Mesothelial cell of epicardium (in vitro differentiated cells): ENCODE measurements at places on chromosomes 4 and X. TPM values are rescaled to one million over a fixed set of nuclear protein-coding genes. Genes with fewer than 3 reads are reported as not detected.
A peak's percentile ranks its signal among the peaks of the same experiment; 100 is the strongest.

The CLNK gene
- total RNA-seq, result not detected in 3 replicates

The SORCS2 gene
- total RNA-seq, result 6.8 to 7.1 TPM (median 7.1 TPM) in 3 replicates

- no peak overlapping the region for H3K4me3 ChIP-seq
- no peak overlapping the region for H3K27ac ChIP-seq
- no peaks in the 10 kb centered on the region for H3K4me1 ChIP-seq
- no peak for DNase-seq
- H3K36me3 ChIP-seq, result no peaks in the 10 kb centered on the region
- no peaks in the 10 kb centered on the region for H3K27me3 ChIP-seq
Measured at GRCh38 chr4:166481055-166481454, 608.0 kb downstream of the TLL1 start.

The PLAC1 gene
- total RNA-seq, result 10.1 to 14.5 TPM (median 10.4 TPM) in 3 replicates

DNA sequence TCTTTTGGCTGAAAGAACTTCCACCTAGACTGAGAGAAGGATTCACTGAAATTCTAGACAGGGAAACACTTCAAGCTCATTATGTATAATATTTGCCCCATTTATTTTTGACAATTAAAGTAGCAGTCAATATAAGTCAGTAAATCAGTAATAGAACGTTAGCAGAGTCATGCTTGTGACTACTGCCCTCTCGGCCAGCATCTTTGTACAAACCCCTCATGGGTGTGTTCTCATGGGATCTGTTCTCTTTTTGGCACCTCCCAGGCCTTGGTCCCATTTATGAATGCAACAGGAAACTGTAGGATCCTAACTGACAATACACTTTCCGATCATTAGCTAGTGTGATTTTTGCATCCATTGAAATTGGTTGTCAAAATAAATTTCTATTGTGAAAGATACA lies 2.9 kb downstream of the MSL3 start:
- DNase-seq, result no peak
- H3K4me1 ChIP-seq, result peaks cover 8% of the 10 kb centered on the region
- no peak overlapping the region for H3K27ac ChIP-seq
- no peak overlapping the region for H3K4me3 ChIP-seq

DNA sequence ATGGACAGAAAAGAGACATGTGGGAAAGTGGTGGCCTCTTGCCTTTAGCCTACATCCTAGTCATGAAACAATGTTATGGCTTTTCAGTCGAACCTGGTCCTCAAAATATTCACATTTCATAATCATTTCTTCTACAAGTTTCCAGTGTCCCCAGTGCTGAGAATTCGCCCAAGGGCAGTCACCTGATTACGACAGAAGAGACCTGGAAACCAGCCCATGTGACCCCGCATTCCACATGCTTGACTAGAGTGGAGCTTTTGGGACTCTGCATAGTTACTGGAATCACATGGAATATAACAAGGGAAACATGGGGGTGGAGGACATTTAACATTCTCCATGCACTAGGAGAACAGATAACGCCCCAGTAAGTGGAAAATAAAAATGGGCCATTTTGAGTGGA lies 100.1 kb downstream of the PPARGC1A start:
- H3K27me3 ChIP-seq, result no peaks in the 10 kb centered on the region
- H3K36me3 ChIP-seq, result no peaks in the 10 kb centered on the region
- H3K4me1 ChIP-seq, result peaks cover 13% of the 10 kb centered on the region
- DNase-seq, result no peak
- H3K4me3 ChIP-seq, result no peak overlapping the region

- no peak overlapping the region for H3K4me3 ChIP-seq
- no peaks in the 10 kb centered on the region for H3K27me3 ChIP-seq
- no peak for DNase-seq
- H3K36me3 ChIP-seq, result peaks cover 2% of the 10 kb centered on the region
- H3K27ac ChIP-seq, result no peak overlapping the region
Measured at GRCh38 chrX:17803449-17803848, 57.6 kb downstream of the RAI2 start.

The CXCL10 gene
- 0.32 to 0.44 TPM in 2 of 3 replicates, not detected in the other for total RNA-seq

The RTL5 gene
- 36.1 to 37.5 TPM (median 36.4 TPM) in 3 replicates for total RNA-seq

The WDR44 gene
- total RNA-seq, result 11.0 to 13.8 TPM (median 12.5 TPM) in 3 replicates

The SAT1 gene
- 225 to 236 TPM (median 233 TPM) in 3 replicates for total RNA-seq

DNA sequence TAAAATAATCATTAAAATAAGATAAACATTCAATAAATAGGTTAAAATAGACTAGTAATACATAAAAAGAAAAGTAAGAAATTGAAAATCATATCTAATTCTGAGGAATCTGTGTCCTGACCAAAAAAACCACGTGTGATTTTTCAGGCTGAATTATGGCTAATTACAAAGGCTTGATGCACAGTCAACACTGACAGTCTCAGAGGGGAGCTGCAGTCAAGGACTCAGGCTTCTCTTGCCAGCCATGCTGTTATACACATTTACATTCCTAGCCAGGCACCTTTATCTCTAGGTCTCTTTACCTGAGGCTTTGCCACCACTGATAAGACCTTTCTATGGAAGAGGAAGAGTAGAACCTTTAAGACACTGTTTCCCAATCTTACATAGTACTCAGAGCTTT lies 1737.7 kb upstream of the PCDH10 start:
- no peaks in the 10 kb centered on the region for H3K4me1 ChIP-seq
- no peaks in the 10 kb centered on the region for H3K36me3 ChIP-seq
- H3K27ac ChIP-seq, result no peak overlapping the region
- no peak for DNase-seq
- no peak overlapping the region for H3K4me3 ChIP-seq
- no peaks in the 10 kb centered on the region for H3K27me3 ChIP-seq

The CCNA2 gene
- total RNA-seq, result 17.5 to 18.7 TPM (median 18.6 TPM) in 3 replicates

GRCh38 chr4:163330916-163331628 lies 1.3 kb downstream of the NPY1R start:
- DNase-seq, result no peak
- no peaks in the 10 kb centered on the region for H3K36me3 ChIP-seq
- peaks cover 12% of the 10 kb centered on the region for H3K4me1 ChIP-seq
- H3K4me3 ChIP-seq, result peak overlapping the region; percentile 86
- H3K27me3 ChIP-seq, result peaks cover 66% of the 10 kb centered on the region

GRCh38 chr4:169385376-169385775 lies 114.6 kb upstream of the SH3RF1 start:
- H3K27me3 ChIP-seq, result no peaks in the 10 kb centered on the region
- DNase-seq, result no peak
- H3K27ac ChIP-seq, result no peak overlapping the region
- H3K4me3 ChIP-seq, result no peak overlapping the region

DNA sequence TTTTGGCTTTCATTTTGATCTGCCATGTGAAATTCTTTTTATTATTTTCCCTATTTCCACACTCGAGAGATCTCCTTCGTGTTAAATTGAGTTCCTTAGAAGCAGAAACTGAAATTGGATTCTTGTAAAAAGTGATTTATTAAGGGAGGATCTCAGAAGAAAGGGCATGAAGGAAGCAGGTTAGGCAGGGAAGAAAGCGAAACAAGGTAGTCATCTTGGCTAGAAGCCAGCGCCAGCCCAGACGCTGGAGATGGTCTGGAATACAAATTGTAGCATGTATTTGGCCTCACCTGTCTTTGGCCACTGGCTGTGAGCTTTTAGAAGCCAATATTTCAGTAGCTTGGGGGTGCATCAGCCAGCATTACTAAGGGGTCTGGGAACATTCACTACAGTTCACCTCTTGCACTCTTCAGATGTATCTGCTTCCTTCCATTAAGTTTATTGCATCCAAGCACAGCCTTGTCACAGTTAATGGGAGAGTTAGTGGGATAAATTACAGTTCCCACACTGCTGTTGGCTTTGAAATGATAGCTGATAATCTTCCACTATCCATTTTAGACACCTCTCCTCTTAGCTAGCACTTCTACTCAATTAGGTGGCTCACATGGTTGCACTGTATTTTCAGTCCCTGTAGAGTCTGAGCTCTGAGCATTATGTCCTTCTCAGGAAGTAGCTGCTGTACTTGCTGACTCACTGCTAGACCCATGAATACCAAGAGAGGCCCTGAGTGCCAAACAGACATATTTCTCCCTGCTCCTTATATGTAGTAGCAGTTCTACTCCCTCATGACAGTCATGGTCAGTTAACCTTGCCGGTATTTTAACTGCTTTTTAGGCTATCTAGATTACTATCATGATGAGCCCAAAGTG lies 14.6 kb downstream of the GRXCR1 start:
- DNase-seq, result no peak
- peaks cover 3% of the 10 kb centered on the region for H3K4me1 ChIP-seq
- H3K27ac ChIP-seq, result no peak overlapping the region
- no peaks in the 10 kb centered on the region for H3K36me3 ChIP-seq
- H3K27me3 ChIP-seq, result peaks cover 5% of the 10 kb centered on the region
- H3K4me3 ChIP-seq, result no peak overlapping the region

The SLC25A43 gene
- total RNA-seq, result 6.7 to 9.2 TPM (median 8.0 TPM) in 3 replicates

DNA sequence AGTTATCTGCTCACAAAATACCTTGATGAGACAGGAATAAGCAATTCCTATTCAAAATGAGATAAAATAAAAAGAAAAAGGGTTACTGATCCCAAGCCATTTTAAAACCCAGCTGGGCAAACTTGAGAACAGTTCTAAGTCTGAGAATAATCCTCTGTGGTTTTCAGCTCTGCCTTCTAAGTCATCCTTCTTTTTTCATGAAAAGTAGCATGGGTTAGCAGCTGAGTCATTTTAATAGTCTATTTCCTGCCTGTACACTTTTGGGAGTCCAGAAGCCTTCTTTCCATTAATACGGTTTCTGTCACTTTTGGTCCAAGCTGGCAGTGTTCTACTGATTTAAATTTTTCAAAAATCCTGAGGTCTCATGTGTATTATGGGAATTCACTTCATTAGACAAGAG lies 374.3 kb downstream of the IQCM start:
- H3K36me3 ChIP-seq, result no peaks in the 10 kb centered on the region
- H3K27ac ChIP-seq, result no peak overlapping the region
- DNase-seq, result no peak
- H3K4me3 ChIP-seq, result no peak overlapping the region

The SLC4A4 gene
- total RNA-seq, result 4.9 to 8.3 TPM (median 5.1 TPM) in 3 replicates

The PWWP3B gene
- total RNA-seq, result 3.9 to 4.1 TPM (median 4.0 TPM) in 3 replicates

GRCh38 chrX:111040377-111041017 lies 55.5 kb upstream of the PAK3 start:
- DNase-seq, result no peak
- peaks cover 30% of the 10 kb centered on the region for H3K27me3 ChIP-seq
- H3K4me3 ChIP-seq, result no peak overlapping the region
- no peaks in the 10 kb centered on the region for H3K4me1 ChIP-seq
- H3K36me3 ChIP-seq, result no peaks in the 10 kb centered on the region

GRCh38 chrX:21438792-21439191 lies 64.6 kb downstream of the CNKSR2 start:
- no peak for DNase-seq
- no peak overlapping the region for H3K4me3 ChIP-seq
- H3K36me3 ChIP-seq, result no peaks in the 10 kb centered on the region
- no peaks in the 10 kb centered on the region for H3K4me1 ChIP-seq

- peaks cover 10% of the 10 kb centered on the region for H3K4me1 ChIP-seq
- peak overlapping the region; percentile 74 for H3K27ac ChIP-seq
- H3K36me3 ChIP-seq, result no peaks in the 10 kb centered on the region
- DNase-seq, result no peak
- no peaks in the 10 kb centered on the region for H3K27me3 ChIP-seq
- no peak overlapping the region for H3K4me3 ChIP-seq
Measured at GRCh38 chrX:153765138-153766079, 1.4 kb downstream of the PLXNB3 start.

GRCh38 chrX:16882169-16882568 lies 12.0 kb upstream of the RBBP7 start:
- H3K4me1 ChIP-seq, result peaks cover 21% of the 10 kb centered on the region
- DNase-seq, result no peak
- H3K36me3 ChIP-seq, result no peaks in the 10 kb centered on the region
- peak overlapping the region; percentile 78 for H3K4me3 ChIP-seq
- H3K27ac ChIP-seq, result peak overlapping the region; percentile 50
- peaks cover 7% of the 10 kb centered on the region for H3K27me3 ChIP-seq

The BRS3 gene
- total RNA-seq, result not detected in 3 replicates

The KLKB1 gene
- total RNA-seq, result not detected in 3 replicates

DNA sequence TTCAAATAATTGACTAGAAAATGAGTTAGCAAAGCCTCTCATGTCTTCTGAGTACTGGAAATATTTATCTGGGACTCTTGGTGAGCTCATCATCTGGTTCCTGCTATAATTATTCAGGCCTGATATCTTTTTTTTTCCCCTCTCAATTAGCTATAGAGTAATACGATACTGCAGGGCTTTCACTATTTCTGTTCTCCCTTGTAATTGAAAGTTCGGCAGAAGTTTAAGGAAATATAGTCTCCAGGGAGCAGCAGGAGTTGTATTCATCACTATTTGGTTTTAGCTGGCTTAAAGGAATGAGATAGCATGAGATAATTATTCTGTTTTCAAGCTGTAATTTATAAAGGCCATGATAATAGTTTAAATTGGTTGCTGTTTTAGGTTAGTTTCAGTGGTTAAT lies 378.6 kb upstream of the EPHA5 start:
- no peaks in the 10 kb centered on the region for H3K36me3 ChIP-seq
- no peak overlapping the region for H3K27ac ChIP-seq
- no peak overlapping the region for H3K4me3 ChIP-seq
- H3K27me3 ChIP-seq, result no peaks in the 10 kb centered on the region

The GUCY2F gene
- total RNA-seq, result 0.07 TPM in 2 of 3 replicates, not detected in the other

DNA sequence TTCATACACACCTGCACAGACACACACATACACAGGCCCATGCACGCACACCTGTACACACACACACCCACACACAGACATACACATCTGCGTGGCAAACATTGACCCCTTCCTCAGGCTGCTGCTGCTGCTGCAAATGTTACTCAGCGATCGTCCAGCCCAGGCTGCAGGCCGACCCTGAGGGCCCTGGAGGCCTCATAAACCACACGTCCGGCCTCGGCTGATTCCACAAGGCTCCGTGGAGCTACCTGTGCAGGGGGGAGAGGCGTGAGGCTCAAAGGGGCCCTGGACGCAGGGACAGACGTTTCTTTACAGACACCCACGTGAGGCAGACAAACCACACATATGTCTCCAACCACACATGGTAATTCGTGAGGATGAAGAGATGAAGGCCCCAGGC lies 53.9 kb upstream of the PPP2R3B start:
- H3K4me3 ChIP-seq, result no peak overlapping the region
- H3K27me3 ChIP-seq, result peaks cover 58% of the 10 kb centered on the region
- no peaks in the 10 kb centered on the region for H3K36me3 ChIP-seq
- no peak overlapping the region for H3K27ac ChIP-seq
- no peak for DNase-seq

- no peak overlapping the region for H3K27ac ChIP-seq
- H3K4me3 ChIP-seq, result no peak overlapping the region
- H3K27me3 ChIP-seq, result no peaks in the 10 kb centered on the region
Measured at GRCh38 chr4:40149960-40150385, 46.9 kb upstream of the RHOH start.

The MSX1 gene
- total RNA-seq, result 44.9 to 50.3 TPM (median 46.0 TPM) in 3 replicates

DNA sequence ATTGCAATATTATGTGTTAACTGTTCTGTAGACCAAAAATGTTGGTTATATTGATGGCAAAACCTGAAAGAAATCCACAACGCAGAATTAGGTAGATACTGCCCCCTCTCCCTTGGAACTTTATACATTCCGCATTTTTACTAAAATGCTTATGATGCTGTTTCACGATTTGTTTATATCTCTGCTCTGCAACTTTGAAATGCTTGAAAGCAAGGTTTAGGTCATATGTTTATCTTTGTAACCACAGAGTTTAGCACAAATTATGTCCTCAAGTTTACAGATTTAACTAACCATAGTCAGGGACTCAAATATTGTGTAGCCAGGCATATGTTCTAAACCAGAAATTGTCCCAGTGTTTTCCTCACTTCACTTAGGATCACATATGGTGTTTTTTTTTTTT lies 66.1 kb upstream of the H2AZ1 start:
- H3K27me3 ChIP-seq, result peaks cover 2% of the 10 kb centered on the region
- DNase-seq, result no peak
- no peaks in the 10 kb centered on the region for H3K4me1 ChIP-seq
- H3K27ac ChIP-seq, result no peak overlapping the region
